ENCODE measurements at places on chromosomes 13 and 19. TPM values are rescaled to one million over a fixed set of nuclear protein-coding genes. Genes with fewer than 3 reads are reported as not detected.

PRTN3 gene
- not detected for total RNA-seq

FAM216B gene
- total RNA-seq = not detected

A1BG gene
- total RNA-seq = 9.2 TPM

ATP4A gene
- not detected for total RNA-seq

ZNF700 gene
- 7.9 TPM for total RNA-seq

Data from hair follicle dermal papilla cell (primary cell).